Panc1 (cell line): ENCODE measurements at places on chromosomes 13 and 19. TPM values are rescaled to one million over a fixed set of nuclear protein-coding genes. Genes with fewer than 3 reads are reported as not detected.

The GPR4 gene
- 0.23 TPM for total RNA-seq

The TJP3 gene
- 2.7 TPM for total RNA-seq

The TRAPPC2B gene
- total RNA-seq: 15.1 TPM

DNA sequence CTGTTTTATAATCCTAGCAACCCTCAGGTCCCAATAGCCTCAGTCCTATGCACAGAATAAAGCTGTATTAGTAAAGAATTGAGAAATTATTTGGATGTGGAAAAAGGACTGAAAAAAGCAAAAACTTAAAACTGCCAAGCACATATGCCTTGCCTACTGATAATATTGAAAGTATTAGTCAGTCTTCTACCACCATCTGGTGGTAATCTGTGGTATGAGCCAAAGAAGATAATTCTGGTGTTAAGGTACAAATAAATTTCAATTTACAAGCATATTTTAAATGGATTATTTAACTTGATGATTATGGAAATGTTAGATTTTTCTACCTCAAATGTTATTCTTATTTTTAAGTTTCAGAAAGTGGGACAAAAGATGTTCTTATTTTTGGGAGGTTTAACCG is 460.3 kb upstream of the KLHL1 start:
- DNase-seq: peak; percentile 27

- DNase-seq: no peak
These were observed 2278.0 kb upstream of the PCDH20 start for GRCh38 chr13:63693696-63694095.

DNA sequence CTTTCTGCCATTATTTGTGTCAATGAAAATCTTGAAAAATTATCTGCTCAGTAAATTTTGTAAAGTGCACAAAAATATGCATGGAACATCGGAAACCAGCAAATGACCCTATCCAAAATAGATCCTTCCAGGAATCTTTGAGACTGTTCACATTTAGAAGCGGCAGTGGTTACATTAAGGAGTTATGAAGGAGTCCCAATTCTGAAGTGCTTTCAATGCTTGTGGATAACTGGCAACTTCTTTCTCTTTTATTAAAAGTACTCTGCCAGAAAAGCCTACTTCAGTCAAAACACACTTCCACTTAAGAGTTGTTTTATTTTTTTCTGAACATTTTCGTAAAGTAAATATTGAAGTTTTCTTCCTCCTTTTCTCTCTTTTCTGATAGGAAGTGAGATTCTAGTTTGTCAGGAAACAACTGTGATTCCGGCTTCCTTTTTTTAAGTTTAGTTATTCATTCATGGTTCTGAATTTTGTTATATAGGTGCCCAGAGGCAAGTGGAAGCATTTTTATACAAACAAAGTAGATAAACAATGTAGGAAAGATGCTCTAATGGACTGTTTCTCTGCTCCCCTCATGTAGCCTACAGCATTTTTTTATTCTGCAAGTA is 83.5 kb downstream of the PCDH9 start:
- DNase-seq: no peak

DNA sequence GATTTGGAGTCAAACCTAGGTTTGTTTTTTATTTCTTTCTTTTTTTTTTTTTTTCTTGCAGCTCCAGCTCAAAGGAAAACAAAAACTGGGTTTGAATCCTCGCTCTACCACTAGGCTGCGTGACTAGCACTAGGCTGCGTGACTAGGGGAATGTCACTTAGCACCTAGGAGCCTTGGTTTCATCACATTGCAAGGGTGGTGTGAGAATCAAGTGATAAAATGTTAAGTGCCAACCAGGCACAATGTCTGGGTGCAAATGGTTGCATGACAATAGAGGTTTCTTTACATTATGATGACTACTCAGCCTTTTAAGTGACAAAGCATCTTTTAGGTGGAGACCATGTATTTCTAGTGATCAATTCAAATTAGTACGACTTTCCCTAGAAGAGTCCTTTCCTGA is 27.9 kb downstream of the RCBTB2 start:
- no peak for DNase-seq
